HCT116 (cell line): ENCODE measurements at places on chromosomes 5 and 9. TPM values are rescaled to one million over a fixed set of nuclear protein-coding genes. Genes with fewer than 3 reads are reported as not detected.

DNA sequence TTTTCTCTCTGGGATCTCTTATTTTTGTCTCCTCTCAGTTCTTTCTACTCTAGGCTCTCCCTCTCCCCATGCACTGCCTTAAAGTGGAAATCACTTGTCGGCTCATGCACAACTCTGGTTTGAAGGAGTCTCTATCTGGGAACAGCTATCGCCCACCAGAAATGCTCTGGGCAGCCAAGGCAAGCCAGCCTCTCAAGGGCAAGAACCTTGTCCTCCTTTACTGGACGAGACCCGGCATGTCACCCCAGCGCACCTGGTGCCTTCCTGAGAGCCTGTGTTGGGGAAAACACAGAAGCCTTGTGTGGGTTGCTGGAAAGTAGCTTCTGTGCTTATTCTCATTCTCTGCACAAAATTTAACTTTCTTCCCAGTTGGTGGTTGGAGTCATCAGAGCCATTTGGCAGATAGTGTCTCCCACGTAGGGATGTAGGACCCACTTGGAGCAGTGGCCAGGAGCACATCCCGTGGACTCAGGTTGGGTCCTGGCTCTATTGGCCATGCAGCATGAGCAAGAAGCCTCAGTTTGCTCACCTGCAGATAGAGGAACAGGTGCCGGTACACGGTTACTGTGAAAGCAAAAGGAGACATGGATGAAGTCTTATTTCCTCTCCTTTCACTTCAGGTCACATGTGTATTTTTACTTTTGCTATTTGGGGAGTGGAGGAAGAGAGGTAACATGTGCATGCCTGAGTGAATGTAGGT, 165.3 kb downstream of the IRX2 start:
- H3K27ac ChIP-seq: no peak overlapping the region
- H3K4me1 ChIP-seq: no peaks in the 10 kb centered on the region
- H3K4me3 ChIP-seq: no peak overlapping the region
- H3K27me3 ChIP-seq: no peaks in the 10 kb centered on the region

GRCh38 chr5:162824360-162824759, 613.0 kb upstream of the CCNG1 start:
- no peaks in the 10 kb centered on the region for H3K36me3 ChIP-seq
- no peaks in the 10 kb centered on the region for H3K4me1 ChIP-seq
- no peak overlapping the region for H3K27ac ChIP-seq

TLX3 gene
- 4.6 TPM for total RNA-seq

F12 gene
- total RNA-seq: 30.0 TPM
